ENCODE measurements at places on chromosomes 7 and 10.

DNA sequence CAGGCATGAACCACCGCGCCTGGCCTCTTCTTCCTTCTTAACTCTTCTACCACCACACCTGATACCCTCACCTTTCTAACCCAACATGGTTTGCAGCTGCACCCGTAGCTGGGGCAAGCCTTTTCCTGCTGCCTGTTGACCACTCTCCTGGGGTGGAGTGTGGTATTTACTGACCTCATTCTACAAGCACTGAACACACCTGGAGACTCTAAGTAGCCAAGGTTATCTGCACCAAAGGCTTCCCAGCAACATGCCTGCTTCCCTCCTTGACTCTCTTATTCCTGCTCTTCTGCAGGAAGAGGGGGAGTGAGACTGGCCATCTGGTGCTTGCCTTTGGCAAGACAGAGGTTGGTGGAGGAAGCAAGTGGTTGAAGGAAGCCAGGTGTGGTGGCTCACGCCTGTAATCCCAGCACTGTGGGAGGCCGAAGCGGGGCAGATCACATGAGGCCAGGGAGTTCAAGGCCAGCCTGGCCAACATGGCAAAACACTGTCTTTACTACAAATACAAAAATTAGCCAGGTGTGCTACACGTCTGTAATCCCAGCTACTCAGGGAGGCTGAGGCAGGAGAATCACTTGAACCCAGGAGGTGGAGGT, 10.1 kb downstream of the ACTR1A start:
- DNase-seq, result no peak

DNA sequence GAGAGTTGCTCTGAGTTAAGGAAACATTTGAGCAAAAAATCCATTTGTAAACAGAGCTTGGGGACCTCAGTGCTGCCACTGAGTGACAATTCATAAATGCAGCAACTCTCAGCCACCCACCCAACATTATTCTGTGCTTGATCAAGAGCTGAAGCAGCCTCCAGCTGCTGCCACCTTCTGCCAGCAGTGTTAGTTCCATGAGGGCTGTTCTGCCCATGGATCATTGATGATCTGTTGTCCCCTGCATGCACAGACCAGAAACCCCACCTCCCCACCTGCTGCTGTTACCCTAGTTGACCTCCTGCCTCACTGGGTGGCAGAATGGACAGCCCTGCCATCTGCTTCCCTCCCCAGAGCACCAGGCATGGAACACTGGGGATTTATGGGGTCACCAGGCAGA, 305.4 kb downstream of the KCNMA1 start:
- no peak for DNase-seq

DNA sequence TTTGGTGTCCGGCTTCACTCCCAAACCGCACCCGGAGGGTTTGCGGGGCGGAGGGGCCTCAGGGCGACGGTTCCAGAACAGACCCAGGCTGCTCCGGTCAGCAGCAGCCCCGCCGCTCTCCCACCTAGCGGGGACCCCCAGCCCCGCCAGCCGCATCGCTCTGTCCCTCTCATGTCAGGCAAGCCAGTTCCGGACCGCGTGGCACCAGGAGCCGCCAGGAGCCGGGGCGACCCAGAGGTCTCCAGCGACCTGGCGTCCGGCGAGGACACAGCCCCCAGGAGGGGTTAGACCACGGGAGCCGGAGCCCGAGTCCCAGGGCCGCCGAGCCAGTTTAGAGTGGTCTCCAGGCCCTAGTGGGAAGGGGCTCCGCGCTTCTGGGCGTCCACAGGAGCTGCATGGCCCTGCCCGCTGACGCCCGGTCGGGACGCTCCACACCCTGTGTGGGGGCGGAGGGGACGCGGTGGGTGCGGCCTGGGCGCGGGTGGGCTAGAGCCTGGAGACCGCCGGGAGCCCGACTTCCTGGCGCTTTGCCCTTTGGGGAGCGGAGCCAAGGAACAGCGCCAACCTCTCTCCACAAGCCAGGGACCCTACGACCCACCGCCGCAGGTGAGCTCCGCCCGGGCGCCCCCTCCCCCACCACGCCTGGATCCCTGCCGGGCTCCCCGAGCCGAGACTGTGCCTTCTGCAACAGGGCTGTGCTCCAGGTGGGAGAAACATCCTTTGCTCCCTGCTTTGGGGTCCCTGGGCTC, 43.4 kb downstream of the ZNF117 start:
- DNase-seq, result no peak

DNA sequence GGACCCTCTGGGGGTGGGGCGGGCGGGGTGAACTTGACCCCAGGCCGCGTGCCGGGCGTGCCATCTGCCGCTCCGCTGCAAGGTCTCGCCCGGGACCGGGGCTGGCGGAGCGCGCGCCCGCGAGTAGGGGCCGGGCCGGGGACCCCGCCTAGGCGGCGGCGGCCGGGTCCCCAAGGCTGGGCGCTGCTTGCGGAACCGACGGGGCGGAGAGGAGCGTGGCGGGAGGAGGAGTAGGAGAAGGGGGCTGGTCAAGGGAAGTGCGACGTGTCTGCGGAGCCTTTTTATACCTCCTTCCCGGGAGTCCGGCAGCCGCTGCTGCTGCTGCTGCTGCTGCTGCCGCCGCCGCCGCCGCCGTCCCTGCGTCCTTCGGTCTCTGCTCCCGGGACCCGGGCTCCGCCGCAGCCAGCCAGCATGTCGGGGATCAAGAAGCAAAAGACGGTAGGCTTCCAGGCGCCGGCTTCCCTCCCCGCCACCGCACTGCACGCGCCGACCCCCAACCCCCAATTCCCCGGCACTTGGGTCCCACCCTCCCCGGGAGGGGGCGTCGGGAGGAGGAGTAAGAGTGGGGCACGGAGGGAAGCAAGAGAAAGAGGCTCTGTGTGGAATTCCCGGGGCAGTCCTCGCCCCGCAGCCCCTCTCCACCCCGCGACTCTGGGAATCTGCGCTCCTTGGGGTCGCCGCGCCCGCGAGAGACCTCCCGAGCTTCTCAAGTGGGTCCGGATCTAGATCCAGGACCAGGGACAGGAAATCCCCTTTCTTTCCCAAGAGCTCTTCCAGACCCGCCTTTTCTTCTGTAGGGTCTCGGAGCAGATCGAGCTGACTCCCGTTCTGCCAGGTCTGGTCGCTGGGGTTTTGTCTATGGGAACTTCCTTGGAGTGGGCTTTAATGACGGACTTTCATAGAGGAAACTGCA, at the start of gene PAPSS2:
PAPSS2 (plus strand) TSS at position 308 of the 913 bp plus-strand sequence; CDS start at position 412, 104 bp downstream.
- DNase-seq, result peak; percentile 1

DNA sequence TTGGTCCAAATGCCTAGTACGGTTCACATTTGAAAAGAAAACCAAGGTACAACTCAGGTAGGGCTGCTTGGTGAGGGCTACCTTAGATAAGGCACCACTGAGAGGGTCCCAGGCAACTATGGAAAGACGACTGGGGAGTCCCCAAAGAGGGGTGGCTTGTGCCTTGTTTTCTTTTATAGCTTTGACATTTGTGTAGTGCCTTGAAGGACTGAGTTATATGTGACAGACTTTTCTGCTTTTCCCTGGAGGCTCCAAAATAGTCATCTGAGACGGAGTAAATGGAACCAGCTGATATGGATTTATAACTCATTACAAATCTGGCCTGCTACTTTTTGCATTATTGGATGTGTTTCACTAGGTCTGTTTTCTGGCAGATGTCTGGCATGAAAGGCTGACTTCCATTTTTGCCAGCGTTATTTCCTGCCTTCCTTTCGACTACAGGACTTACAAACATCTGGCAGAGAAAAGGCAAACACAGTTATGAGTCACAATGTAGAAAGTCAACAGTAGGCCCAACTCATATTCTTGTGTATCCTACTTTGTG, 88.2 kb upstream of the IMMP2L start:
- no peak for DNase-seq

- no peak for DNase-seq
These were observed 291.5 kb upstream of the NFE2L3 start for GRCh38 chr7:25860275-25861163.

DNA sequence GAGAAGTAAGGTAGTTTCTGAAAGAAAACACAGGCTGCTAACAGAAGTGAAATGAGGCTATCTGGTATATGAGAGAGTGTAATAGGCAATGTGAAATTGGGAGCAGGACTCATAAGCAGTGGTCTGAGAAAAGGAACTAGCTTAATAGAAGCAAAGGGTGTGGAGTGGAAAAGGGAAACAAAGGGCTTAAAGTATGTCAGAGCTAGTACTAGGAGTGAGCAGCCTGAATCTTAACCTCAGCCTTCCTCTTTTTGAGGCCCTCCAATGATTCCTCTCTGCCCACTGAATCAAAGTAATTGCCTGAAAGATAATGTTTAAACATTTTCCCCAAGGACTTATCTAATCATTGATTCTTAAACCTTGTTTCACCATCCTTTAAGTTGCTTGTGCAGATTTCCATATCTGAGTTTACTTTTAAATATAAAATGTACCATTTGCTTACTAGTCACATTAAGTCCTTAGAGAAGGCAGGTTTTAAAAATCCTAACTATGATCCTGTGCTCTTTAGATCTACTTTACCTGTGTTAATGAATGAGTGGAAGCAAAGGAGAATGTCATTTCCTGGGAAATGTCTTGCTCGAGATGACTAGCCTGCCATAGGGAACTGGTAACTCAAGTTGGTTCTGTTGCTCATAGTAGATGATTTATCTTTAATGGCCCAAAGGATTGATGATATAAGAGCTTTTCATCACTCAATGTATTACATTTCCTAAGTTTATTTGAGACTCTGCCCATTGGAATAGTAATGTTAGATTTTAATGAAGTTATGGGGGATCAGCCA, 155.0 kb downstream of the SKAP2 start:
- DNase-seq, result no peak

DNA sequence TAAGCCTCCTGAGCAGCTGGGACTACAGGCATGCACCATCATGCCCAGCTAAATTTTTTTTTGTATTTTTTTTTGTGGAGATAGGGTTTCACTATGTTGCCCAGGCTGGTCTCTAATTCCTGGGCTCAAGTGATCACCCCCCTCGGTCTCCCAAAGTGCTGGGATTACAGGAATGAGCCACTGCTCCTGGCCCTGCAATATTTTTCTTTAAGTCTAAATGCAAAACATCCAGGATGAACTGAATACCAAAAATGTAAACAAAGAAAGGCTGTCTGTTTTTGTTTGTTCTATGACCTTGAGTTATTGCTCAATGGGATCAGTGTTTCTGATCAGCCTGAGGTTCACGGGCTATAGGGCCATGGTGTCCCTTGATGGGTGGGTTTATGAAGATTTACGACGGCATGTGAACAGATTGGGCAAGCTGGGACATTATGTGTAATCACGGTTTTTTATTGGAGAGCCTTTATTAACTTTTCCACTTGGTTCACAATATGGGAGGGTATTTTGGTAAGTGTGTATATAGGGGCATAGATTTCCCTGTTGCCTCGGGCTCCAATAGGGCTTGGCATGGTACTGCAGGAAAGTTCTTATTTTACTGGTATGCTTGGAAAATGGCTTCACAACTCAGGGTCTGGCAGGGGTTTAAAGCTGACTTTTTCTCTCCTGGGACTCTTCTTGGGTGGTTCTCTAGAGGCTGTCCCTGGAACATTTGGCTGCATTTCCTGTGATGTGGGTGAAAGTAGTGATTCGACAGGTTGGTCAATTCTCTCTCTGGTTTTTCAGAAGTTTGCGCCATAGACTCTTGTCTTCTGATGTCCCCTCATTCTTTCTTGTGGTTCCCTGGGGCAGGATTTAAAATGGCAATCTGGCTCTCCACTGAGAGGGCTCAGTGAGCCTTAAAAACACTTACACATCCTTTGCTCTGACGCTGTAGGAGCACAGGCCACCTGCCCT, 41.6 kb downstream of the MRPS33 start:
- no peak for DNase-seq

DNA sequence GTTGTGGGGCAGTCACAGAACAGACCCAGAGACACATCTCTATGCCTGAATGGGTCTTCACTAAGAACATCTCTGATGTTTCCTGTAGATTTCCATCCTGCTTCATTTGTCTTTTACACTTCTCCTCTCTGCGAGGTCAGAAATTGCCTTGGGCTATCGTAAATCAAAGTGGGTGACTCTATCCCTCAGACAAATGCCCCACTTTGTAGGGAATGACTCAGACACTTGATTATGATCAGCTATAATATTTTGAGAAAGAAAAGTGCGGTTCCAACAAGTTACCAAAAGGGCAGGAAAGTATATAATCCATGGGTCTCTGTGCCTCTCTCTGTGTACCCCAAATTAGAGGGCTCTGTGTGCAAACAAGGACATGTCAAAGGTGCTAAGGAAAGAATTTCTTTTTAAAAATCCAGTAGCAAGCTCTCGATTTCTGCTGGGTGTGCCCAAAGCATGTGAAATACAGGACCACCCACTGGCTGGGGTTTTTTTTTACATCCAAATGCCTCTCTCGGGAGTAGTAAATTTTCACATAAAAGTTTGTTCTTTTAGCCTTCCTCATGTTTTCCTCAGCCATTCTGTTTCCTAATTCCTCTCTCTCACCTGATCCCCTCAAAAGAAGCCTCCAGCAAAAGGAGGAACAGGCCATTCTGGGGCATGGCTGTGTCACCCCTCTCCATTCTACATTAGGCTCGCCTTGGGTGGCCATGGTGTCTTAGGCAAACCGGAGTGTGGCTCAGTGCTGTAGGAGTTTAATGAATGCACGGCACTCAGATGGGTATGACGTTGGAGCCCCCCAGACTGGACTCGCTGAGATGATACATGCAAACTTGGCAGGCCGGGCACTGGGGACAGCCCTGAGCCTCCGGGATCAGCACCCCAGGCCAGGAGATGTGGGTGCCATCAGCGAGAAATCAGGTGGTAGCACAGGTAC, 6.3 kb upstream of the OPN4 start:
- no peak for DNase-seq

Data from effector CD8-positive, alpha-beta T cell (primary cell).